Vagina (tissue), 2 donors: ENCODE measurements at places on chromosomes 4 and X.

GRCh38 chr4:13483136-13483767 is 888 bp downstream of the RAB28 start:
- DNase-seq, result no peak

- no peak for DNase-seq
These were observed 1.6 kb upstream of the AP1S2 start for GRCh38 chrX:15856222-15856587.

GRCh38 chrX:103329991-103330390 is at the start of gene TCEAL7:
Gene TCEAL7, plus strand, starts transcription at chrX:103330239. Its CDS starts 1,165 bp downstream, at chrX:103331404.
- no peak for DNase-seq

GRCh38 chr4:19386786-19387185 is 864.9 kb upstream of the SLIT2 start:
- no peak for DNase-seq

DNA sequence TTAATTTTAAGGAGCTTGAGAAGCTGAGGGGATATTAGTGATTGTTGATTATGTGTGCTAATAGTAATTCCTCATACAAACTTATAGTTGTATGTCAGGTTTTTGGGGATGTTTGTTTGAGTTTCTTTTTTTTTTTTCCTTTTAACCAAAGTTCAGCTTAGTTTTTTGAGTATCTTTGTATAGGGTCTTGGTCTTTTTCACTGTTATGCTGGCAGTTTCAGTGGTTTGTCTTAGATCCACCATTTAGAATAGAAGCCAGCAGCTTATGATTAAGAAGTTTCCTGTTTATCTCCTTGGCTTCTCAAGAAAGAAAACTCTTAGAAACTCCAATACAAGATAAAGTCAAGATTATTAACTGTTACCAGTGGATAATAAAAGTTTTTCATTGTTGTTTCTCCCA is 16.1 kb downstream of the CPEB2 start:
- DNase-seq, result no peak

GRCh38 chr4:2341911-2342652 is 76.4 kb downstream of the ZFYVE28 start:
- peak; percentile 49 for DNase-seq

DNA sequence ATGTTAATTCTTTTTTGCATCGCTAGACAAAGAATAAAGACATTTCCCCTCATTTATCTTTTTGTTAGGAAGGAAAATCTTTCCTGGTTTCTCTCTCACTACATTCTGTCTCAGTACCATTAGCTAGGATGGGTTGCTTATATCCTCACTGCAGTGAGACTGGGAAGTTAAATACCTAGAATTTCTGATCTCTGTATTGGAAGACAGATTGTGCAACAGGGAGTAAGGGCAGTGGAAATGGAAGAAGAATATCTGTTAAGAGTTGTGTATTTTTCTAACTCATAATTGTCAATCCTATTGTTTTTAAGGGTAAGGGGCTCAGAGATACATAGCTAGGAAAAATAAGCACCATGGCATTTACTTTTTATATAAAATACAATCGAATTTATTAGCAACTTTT is 19.6 kb downstream of the PTPN13 start:
- DNase-seq, result no peak

- no peak for DNase-seq
These were observed 321.5 kb upstream of the POU3F4 start for GRCh38 chrX:83186632-83187031.

GRCh38 chr4:67714248-67714583 is 13.3 kb upstream of the UBA6 start:
- no peak for DNase-seq

DNA sequence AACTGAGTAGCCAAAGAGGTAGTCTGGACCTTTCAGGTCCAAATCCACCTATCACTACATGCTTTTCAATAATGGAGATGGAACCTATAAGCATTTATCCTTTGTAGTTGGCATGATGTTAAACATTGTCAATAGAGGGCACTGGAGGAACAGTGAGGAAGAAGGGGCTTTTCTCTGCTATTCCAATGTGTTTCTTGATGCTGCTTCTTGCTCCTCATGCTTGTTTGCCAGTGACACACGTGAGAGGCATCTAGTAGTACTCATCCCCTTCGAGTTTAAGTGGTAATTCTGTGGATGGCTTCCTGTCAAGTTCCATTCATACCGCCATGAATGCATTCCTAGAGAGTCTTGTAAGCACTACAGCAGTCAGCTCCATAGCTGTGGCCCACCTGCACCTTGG is 84.0 kb downstream of the NAA11 start:
- no peak for DNase-seq

DNA sequence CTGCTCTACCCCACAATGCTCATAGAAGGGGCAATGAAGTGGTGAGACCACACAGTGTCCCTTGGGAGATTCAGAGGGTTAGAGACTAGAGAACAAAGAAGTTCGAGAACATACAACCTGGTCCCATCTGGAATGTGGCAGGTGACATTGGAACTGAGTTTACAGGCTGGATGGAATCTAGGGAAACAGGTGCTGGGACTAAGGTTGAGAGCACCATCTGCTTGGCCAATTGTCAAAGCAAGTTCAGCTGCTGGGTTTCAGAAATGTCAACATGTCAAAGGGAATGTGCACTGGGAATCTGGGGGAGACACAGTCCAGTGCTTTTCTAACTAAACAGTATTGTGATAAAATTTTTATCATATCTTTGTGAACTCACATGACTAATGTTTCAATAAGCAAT is 15.9 kb upstream of the FAM13A start:
- no peak for DNase-seq

DNA sequence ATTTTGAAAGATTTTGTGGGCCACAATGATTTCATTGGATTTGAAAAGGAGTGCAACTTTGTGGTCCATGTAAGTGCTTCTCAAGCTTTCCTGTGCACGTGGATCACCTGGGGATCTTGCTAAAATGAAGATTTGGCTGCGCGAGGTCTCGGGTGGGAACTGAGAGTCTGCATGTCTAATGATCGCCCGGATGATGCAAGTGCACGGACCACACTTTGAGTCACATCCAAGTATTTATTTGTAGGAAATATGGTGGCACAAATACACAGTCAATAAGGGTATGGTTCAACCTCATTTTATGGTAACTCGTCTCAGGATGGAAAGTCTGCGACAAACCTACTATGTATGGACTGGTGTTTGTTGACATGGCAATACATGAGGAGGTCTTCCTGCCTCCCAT is 899 bp downstream of the BMX start:
- DNase-seq, result no peak

GRCh38 chrX:67734111-67734753 is 190.4 kb downstream of the AR start:
- no peak for DNase-seq

- DNase-seq, result no peak
These were observed 42.0 kb downstream of the CBLL2 start for GRCh38 chrX:22314692-22315091.

GRCh38 chr4:160318567-160319220 is 1215.8 kb downstream of the RAPGEF2 start:
- no peak for DNase-seq

GRCh38 chrX:110675886-110676285 is 119.7 kb downstream of the CHRDL1 start:
- no peak for DNase-seq

GRCh38 chr4:183284965-183285364 is 35.1 kb downstream of the CLDN22 start:
- DNase-seq, result no peak

- no peak for DNase-seq
These were observed 67.4 kb downstream of the VCX2 start for GRCh38 chrX:8103655-8104054.
